Urothelium cell line (cell line): ENCODE measurements at places on chromosomes 3 and 15.

- no peak for DNase-seq
Measured at GRCh38 chr3:151866711-151867410, 6.6 kb upstream of the SUCNR1 start.

DNA sequence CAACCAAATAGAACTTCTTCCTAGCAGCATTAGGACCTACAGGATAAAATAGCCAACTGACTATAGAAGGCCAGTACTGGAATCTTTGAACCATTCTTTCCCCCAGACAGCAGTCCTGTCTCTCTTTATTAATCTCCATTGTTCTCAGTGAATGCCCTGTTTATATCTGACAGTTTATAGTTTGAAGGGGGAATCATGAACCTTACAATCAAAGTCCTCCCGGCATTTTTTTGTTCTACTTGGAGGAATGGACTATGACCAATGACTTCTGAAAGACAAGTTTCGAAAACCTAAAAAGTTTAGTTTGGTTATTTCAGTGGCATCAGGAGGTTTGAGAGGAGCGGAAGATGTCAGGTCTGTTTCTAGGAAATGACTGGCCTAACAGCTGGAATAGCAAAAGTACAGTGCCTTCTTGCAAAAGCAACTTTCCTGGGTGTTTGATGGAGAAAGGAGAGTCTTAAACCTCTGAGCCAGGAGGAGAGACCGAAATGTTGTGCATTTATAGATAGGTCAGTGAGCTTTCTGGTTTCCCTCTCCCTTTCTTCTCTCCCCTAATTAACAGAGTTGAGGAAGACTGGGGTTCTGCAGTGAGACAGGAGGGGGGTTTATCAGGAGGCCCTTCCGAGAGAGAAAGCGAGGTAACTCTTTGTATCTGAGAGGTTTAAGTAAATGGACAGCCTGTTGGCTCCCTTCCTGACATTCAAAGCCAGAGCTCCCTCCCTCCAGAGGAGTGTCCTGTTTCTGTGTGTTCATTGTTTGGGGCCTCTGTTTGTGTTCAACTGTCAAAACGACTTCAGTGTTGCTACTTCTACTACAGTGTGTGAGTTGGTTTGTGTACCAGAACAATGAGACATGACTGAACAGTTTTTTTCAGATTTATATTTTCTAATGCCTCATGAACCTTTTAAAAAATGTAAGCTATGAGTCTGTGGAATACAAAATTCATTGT is 383.0 kb upstream of the RARB start:
- DNase-seq = no peak

- DNase-seq = no peak
Measured at GRCh38 chr3:33403756-33404155, 36.4 kb downstream of the UBP1 start.

DNA sequence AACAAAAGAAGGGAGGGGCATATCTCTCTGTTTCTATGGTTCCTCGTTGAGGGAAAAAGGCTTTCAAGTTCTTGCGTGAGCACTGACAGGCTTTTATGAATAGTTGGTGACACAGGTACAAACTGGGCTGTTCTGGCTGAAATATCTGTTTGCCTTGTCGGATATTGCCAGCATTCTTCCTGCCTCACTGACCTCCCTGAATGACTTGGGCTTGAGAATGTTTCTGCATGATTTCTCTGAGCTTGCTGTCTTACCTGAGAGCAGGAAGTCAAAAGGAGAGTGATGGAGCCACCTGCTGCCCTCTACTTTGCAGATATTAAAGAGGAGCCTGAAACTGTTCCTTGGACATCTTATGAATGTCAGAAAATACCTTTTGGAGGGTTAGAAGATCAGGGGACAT is 4.8 kb downstream of the GCNT3 start:
- no peak for DNase-seq

DNA sequence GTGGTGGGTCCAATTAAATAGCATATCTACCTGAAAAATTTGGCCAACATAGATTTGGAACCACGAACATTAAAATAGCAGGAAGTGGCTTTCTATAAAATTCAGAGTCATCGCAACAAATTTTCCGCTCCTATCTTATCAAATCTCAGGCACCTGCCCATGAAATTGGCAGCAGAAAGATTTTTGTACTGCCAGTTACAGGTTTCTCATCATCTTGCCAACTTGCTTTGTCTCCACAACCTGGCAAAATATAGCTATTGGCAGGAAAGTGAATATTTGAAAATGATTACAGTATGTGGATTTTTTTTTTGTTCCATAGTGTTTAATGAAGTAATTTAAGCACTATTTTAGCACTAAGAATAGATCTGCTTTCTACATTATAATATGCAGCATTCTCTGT is 161.6 kb upstream of the LRRC3B start:
- no peak for DNase-seq
